ENCODE measurements at places on chromosomes 7 and 10. TPM values are rescaled to one million over a fixed set of nuclear protein-coding genes. Genes with fewer than 3 reads are reported as not detected.

DNA sequence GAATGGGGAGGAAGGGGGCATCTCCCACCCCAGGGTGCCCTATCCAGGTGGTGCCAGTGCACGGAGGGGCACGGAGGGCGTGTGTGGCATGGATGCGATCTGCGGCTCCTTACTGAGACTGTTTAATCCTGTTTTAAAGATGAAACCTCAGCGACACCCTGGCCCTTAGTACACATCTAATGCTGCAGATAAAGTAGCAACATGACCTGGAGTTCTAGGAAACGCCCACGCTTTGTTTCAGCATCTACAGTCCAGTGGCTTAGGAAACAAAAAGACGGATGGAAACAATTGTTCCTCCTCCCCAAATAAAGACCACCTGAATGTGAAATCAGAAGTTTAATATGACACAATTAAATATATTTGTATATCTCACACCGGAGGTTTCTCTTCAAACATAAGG is 201.9 kb downstream of the DNAJB6 start:
- no peak for DNase-seq

DNA sequence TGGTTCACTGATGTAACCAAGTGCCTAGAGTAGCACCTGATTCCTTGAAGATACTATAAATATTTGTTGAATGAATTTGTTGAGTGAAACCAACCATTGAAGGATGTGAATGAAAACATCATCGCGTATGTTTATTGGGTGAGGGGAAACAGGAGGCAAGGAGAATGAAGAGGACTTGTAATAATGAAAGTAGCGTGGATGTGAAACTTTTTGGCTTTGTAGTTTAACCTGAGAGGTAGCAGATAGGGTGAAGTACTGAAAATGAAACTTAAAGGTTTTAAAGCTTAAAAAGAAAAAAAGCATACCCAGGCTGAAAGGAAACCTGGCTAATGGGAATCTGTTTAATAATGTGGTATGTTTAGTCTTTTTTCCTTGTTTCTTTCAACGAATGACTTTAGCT is 5.2 kb downstream of the CCNY start:
- DNase-seq: no peak

- no peak for DNase-seq
Measured at GRCh38 chr10:75916906-75917305, 485.5 kb downstream of the LRMDA start.

DNA sequence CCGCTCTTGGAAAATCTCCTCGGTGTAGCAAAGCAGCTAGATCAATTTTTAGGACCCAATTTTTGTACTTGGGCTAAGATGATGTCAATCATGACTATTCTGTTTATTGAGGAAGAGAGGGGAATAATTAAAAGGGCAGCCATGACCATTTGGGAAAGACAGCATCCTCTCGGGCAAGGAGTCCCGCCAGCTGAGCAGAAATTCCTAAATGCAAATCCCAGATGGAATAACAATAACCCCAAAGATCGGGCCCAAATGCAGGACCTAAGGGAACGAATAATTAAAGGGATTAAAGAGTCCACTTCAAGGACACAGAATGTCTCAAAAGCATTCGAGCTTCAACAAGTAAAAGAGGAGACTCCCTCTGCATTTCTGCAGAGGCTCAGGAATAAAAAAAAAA is 18.7 kb downstream of the COL17A1 start:
- no peak for DNase-seq

DNA sequence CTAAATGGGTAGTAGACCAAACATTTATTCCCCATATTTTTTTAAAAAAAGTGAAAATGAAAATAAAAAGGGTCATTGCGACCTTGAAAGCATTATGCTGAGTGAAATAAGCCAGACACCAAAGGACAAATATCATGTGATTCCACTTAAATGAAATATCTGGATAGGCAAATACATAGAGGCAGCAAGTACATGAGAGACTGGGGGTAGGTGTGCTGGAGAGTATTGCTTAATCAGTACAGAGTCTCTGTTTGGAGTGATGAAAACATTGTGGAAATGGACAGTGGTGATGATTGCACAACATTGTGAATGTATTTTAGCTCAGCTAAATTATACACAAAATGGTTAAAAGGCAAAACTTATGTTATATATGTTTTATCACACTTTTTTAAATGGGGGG is 169.4 kb downstream of the AKR1D1 start:
- no peak for DNase-seq

- no peak for DNase-seq
Measured at GRCh38 chr10:45439873-45440272, 65.9 kb downstream of the ALOX5 start.

DNA sequence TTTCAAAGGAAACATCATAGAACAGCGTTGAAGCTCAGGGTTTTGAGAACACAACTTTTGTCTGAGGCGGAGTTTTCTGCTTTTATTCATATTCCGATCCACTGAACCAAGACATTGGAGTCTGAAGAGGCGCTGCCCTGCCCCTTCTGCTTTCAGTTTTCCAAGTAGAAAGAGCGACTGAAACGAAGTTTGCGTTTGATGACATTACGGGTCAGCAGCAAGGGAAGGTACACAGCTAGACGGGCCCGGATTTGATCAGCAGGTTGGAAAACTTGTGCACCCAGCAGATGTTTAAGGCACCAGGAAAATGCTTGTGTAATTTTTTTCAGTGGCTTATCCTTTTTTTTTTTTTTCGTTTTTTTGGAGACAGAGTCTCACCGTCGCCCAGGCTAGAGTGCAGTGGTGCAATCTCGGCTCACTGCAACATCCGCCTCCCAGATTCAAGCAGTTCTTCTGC is 720 bp downstream of the SUN1 start:
- no peak for DNase-seq

DNA sequence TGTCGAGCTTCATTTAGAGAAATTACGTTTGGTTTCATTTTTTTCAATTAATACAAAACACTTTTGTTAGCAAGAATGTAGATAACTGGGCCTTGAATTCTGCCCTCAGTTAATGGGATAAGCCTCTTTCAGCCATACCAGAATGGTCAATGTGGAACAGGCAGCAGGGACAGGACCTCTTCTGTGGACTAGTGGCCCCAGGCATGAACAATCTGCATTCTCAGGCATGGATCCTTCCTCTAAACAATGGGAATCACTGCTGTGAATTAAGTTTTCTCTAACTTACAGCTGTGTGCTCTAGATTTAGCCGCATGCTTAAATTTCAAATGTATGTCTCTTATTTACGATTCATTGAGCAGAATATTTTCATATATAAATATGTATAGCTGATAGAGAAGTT is 237.7 kb upstream of the PRKCQ start:
- no peak for DNase-seq

GRCh38 chr7:155786491-155786890 is 25.8 kb downstream of the SHH start:
- no peak for DNase-seq

DNA sequence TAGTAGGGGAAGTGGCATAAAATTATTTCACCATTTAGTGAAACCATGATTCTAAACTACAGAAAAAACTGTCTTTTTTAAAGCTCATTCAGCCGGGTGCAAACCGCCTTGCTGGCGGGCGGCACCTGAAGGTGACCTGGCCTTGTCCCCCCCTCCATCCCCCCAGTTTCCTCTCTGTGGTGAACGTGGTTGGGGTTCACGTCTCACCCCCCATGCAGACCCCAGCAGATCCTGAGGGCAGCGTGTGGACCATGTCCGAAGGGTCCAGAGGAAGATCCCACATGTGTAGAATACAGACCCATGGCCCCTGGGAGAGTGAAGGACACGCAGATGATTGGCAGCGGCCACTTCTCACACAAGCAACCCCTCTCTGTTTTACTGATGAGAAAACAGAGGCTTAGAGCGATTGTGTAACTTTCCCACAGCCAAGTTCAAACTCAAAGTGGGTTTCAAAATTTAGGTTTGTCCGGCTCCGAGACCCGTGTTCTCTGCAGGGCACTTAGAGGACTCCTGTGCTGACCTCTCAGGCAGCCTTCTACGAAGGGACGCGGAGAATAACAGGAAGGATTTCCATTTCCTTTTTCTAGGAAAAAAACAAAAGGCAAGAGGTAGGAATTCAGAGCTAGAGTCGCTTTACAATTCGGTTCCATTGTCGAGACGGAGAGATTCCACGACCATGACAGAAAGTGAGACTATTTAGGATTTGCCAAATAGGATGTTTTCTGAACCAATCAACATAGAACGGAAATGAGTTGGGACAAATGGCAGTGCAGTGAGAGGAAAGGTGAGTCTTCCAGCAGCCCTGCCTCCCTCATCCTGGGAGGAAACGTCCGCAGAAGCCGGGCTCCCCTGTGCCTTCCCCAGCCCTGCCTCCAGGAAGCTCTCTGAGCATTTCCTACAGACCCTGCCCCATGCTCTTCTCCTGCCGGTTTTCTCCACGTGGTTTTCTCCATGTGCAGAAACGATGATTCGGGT is 67.6 kb upstream of the PITRM1 start:
- no peak for DNase-seq

- DNase-seq: no peak
Measured at GRCh38 chr10:77863446-77863845, 63.1 kb downstream of the DLG5 start.

- DNase-seq: no peak
Measured at GRCh38 chr7:80968606-80969005, 49.8 kb upstream of the SEMA3C start.

DNA sequence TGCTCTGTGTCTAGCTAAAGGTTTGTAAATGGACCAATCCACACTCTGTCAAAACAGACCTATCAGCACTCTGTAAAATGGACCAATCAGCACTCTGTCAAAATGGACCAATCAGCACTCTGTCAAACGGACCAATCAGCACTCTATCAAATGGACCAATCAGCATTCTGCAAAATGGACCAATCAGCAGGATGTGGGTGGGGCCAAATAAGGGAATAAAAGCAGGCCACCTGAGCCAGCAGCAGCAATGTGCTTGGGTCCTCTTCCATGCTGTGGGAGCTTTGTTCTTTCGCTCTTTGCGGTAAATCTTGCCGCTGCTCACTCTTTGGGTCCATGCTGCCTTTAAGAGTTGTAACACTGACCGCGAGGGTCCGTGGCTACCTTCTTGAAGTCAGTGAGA is 740.5 kb upstream of the POM121L12 start:
- no peak for DNase-seq

DNA sequence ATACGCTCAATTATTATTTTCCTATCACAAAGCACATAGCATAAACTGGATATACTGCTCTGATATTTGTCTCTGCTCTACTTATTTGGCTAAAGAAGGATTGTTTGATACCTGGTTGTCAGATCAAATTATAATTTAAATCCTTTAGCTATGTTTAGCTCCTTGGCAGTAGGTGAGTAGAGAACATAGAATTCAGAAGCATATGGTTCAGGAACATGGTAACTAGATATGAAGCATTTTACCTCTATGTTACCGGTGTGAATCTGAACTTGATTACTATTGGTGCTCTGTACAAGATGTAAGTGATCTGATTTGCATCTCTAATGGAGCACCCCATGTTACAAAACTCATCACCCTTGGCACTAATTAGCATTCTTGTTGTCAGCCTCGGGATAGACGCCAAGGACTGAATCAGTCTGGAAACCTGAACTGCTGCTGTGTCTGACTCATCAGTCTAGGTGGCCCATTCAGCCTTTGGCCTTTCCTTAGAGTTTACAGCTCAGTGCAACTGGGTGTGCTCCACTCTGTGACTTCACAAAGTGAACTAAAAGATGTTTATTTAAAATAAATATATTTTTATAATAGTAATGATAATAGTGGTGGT is 12.3 kb upstream of the MYPN start:
- peak; percentile 68 for DNase-seq

DNA sequence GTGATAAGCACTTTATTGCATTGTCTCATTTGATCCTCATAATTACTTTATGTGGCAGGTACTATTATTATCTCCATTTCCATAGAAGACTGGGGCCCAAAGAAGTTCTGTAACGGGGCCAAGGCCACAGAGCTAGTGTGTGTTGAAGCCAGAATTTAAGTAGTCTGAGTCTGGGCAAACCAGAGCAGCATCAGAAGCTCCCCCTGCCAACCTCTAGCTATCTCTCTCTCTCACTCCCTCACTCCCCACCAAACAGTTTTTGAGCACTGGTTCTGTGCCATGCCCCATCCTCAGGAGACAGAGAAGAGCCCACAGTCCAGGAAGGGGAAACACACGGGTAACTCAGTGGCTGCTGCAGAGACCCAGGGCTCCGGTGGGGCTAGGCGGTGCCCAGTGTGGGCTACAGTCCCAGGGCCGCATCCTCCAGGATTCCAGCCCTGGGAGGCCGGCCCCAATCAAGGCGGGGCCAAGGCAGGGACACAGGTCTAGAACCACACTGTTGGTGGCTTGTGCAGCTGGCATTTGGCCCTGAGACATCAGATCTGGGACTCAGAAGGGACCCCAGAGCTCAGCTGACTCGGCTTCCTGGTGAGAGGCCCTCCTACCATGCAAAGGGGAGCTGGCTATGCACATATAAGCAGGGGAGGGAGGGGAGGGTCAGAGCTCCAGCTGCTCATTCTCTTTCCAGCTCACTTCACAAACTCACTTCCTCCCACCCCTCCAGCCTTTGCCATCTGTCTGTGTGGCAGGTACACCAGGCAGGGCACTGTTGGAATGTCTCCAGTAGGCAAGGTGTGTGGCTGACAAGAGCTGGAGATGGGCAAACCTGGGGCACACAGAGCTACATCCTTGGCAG is 34.4 kb downstream of the COL13A1 start:
- DNase-seq: no peak

POM121C gene
- 31.0 TPM for total RNA-seq

FRMD4A gene
- total RNA-seq: 37.8 TPM

BLNK gene
- total RNA-seq: 2.4 TPM

CREB3L2 gene
- total RNA-seq: 10.8 TPM

TNS3 gene
- 33.9 TPM for total RNA-seq

MMP21 gene
- not detected for total RNA-seq

WEE2 gene
- not detected for total RNA-seq

HABP2 gene
- not detected for total RNA-seq

PRR15 gene
- total RNA-seq: 0.67 TPM

PHF14 gene
- 27.9 TPM for total RNA-seq
